Natural killer cell (primary cell): ENCODE measurements at places on chromosomes 13 and 19. TPM values are rescaled to one million over a fixed set of nuclear protein-coding genes. Genes with fewer than 3 reads are reported as not detected.

Gene KIR2DL4
- total RNA-seq, result 7.1 TPM

Gene CACNG7
- total RNA-seq, result not detected

Gene COL4A1
- not detected for total RNA-seq

DNA sequence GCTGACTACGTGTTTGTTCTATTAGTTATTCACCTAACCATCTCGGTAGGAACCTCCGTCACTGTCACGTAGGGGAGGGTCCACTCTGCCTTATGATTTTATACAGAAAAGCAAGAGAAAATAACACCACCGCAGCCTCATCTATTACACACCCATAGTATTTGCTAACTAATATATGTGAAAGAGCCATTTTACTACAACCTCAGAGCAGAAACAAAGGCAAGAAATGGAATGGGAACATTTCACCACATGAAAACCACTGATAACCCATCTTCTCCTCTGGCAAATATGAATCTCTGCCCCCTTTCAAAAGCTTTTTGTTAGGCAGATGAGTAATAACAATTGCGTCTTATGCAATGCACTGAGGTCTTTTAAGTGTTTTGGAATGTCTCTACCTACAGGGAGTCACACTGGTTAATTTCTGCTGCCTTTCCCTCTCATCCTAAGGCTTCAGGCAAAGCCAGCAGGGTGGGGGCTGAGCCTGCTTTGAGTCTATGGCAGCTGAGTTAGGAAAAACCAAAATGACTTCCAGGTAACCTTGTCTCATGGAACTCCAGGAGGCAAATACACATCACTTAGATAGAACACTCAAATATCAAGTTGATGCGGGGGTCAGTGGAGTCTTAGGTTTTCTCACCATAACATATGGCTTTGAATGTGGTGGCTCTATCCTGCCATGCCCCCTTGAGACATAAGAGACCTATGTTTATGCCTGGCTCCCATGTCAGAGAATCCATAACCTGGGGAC lies 15.0 kb downstream of the TSHZ3 start:
- DNase-seq, result no peak

- no peak for DNase-seq
Measured at GRCh38 chr19:722553-723101, 13.9 kb downstream of the PALM start.

GRCh38 chr19:373391-374182 lies 29.0 kb upstream of the MIER2 start:
- DNase-seq, result no peak

GRCh38 chr13:73069206-73069805 lies 10.5 kb downstream of the KLF5 start:
- no peak for DNase-seq
